Fibroblast of skin of scalp (primary cell): ENCODE measurements at places on chromosomes 1 and 21.

DNA sequence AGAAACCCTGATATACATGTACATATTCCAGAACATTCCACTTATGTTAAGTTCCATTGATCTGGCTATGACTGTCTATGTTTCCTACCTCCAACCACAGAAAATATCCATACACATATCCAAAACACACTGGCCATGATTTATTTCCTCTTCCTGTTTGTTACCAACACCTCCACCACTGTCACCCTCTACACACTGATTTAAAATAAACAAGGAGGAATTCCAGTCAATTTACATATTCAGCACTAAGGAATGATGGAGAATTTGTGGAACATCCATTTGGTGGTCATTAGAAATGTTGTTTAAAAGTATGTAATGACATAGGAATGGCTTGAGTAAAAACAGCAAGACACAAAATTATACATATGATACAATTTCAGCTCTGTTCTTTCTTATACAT, 5.5 kb upstream of the STX6 start:
- peak; percentile 85 for DNase-seq

DNA sequence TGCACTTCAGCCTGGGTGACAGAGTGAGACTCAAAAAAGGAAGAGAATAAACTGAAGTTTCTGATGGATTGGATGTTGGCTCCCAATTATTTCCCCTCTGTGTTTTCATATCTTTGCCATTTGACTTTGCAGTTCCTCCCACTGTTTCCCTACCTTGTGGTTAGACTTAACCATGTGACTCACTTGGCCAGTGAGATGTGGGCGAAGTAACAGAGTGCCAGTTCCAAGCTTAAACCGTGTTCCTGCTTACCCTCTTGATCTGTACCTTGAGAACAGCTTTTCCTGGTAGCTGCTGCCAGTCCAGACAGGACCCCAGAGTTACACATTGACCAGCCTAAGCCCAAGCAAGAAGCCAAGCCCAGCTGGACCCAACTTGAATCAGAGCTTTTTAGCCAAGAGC, 323.4 kb downstream of the LTN1 start:
- no peak for DNase-seq

DNA sequence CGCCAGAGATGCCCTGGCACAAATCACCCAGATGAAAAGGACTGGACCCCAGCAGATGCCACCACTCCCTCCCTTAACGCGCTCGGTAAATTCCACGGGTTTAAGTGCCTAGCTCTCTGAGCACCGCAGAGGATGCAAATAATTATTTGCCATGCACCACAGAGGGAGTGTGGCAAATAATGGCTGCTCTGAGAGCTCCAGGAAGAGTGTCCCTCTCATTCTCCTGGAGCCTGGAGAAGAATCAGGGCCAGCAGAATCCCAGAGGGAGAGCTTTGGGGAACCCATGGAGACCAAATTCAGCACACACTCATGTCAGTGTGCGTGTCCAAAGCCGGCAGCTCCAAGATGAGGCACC, 667 bp downstream of the HHIPL2 start:
- no peak for DNase-seq

DNA sequence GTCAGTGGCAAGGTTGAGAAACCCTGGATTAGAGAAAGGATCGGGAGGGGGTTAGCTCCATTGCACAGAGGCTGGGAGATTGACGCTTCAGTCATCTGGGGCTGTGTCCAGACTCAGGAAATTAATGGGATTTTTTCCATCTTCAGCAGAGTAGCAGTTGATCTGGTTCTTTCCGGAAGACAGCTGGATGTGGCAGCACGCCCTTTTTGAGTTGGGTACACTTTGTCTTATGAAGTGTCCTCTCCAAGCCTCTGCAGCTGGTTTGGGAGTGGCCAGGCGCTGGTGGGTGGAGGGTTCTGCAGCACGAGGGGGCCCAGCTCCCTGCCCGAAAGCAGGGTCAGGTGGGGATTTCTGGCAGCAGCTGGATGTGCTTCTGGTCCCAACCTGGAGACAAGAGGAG, 95.1 kb downstream of the TAS1R2 start:
- DNase-seq = no peak

GRCh38 chr1:62286786-62287224, 32.4 kb downstream of the KANK4 start:
- DNase-seq = no peak

DNA sequence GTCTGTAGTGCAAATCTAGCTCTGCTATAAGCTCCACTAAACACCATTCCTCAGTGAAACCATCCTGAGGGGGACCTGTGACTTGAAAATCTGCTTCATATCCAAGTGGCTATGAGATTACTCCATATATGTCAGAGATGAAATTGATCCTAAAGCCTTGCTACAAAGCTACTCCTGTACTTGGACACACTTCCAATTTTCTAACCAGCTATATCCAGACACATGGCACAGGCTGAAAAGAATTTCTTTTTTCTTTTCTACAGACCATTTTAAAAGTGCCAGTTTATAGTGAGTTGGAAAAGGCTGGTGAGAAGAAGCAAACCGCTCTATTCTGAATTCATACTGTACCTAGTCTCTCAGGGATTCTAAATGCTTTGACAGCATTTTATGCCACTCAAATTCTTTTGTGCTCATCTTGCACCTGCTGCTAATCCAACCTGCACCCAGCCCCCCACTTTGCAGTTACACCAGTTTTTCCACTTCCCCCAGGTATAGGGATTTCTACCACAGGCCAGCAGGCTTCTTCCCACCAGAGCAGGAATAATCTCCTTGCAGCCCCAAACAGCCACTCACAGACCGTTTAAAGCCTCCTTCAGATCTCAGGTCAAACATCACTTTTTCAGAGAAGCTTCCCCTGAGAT, 112.5 kb downstream of the RERE start:
- no peak for DNase-seq

DNA sequence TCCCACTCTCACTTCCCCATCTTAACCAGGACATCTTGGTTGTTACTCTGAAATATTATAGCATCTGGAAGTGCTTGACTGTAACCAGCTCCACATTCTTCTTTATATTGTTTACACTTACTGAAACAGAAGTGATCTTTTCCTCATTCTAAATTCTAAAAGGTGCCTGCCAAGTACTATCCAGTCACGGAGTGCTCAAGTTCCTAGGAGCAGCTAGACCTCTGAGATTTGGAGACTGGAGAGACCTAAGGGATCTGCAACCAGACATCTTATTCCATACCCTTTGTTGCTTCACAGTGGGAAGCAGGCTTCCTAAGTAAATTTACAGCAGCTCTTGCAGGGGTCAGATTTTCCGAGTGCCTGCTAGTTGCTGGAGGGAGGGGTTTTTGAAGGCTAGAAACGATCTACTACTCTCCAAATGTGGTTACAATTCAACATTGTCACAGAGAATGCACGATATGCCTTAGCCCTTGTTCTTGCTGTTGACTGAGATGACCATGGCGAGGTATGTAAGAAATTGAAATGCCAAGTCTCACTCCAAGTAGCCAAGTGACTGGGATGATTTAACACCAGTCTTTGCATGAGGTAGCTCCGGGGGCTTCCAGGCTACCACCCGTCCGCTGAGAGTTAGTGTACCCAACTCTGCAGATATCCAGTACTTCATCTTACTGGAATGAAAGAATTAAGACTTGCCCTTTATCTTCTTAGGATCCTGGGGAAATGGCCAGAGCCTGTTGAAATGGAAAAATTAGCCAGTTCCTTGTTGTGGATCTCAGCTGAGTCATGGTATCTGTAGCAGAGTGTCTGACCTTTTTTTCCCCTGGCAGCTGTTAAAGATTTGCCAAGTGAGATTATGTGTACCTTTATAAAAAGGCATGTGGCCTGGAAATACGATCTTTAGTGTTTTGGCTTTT, 150.8 kb downstream of the MAST2 start:
- DNase-seq = peak; percentile 50

DNA sequence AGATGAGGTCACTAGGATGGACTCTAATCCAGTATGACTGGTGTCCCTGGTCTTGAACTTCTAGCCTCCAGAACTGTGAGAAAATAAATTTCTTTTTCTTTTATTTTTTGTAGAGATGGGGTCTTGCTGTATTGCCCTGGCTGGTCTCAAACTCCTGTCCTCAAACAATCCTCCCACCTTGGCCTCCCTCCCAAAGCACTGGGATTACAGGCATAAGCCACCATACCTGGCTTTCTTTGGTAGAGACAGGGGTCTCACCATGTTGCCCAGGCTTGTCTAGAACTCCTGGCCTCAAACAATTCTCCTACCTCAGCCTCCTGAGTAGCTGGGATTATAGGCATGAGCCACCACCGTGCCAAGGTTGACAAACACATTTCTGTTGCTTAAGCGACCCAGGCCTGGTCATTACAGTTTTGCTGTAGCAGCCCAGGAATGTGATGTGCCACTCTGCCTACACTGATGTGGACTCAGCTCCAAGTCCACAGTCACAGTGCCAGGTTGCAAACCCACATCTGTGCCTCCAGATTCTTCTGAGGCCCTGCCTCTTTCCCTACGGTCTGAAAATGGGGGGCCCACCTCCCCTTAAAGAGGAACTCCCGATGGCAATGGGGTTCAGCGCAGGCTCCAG, 15.9 kb downstream of the PYCR2 start:
- DNase-seq = no peak

- DNase-seq = no peak
Measured at GRCh38 chr21:41566500-41567014, 58.6 kb upstream of the TMPRSS2 start.

- DNase-seq = no peak
Measured at GRCh38 chr1:31467005-31467674, 54.1 kb downstream of the SERINC2 start.

GRCh38 chr1:233359431-233359830, 31.9 kb downstream of the MAP3K21 start:
- no peak for DNase-seq

DNA sequence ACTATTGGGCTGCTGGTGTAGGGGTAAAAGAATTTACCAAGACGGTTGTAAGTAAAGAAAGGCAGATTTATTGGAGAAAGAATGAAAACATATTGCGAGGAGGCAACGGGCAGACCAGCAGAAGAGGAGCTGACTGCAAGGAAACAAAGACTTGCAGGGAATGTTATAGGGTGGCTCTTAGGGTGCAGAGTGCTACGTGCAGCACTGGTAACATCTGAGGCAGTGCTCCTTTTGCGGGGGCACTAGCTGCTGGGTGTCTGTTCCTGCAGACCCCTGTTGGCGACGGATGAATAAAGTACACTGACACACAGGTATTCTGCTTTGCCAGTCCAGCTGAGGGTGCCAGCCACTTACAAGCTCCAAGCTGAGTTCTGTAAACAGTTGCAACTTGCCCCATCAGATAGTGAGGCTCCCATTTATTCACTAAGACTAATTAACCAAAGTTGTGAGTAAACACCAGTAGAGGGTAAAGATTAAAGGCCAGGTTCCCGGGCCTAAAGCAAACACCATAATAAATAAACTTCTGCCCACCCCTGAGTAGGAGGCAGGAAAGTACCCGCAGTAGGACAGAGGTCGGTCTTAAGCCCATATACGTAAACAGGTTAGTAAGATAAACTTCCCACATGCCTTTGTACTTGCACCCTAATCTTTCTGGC, 140.2 kb upstream of the KCNK1 start:
- no peak for DNase-seq

GRCh38 chr1:187342495-187342894, 513.7 kb downstream of the PLA2G4A start:
- DNase-seq = no peak

GRCh38 chr1:48215222-48215621, 7.3 kb upstream of the SLC5A9 start:
- DNase-seq = no peak

GRCh38 chr1:157114183-157115121, 14.8 kb upstream of the ETV3L start:
- no peak for DNase-seq

DNA sequence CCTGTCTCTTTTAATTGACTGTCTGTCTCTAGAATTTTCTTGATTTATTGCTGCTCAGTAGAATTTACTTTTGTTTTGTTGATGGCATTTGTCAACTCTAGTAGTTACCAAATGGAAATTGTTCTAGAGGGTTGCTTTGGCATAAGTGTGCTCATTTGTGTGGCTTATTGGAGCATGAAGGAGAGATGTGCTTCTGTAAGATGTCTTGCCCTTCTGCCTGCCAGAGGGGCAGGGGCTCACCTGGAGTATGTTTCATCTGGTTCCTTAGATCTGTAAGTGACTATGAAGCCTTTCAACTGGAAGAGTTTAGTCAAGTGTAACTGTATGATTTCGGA, 345.5 kb downstream of the DISC1 start:
- no peak for DNase-seq

- no peak for DNase-seq
Measured at GRCh38 chr1:9855186-9855585, 31.4 kb upstream of the CLSTN1 start.

- peak; percentile 1 for DNase-seq
Measured at GRCh38 chr1:70171512-70171911, 33.9 kb downstream of the LRRC40 start.

- DNase-seq = no peak
Measured at GRCh38 chr1:68429233-68429808, 20.4 kb downstream of the RPE65 start.

DNA sequence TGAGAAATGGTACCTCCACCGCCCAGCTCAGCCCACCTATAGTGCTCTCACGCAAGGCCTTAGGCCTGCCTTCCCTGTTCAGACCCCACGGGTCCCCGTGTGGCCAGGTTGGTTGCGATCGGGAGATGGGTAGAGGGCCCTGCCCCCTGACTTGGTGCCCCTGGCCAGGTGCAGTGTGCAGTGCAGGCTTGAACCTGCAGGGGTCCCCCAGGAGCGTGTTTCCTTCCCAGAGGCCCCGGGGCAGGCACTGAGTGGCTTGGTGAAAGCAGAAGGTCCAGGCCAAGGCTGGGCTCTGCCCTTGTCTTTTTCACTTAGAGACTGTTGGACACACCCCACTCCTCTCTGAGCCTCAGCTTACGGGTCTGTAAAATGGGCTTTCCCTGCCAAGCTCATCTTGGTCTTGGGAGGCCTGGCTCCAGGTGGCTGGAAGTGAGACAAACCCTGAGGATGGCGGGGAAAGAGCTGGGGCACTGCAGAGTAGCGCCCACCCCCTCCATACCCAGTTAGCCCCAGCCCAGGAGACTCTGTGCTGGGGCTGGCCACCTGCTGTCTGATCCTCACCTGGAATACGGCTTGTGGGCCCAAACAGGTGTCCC, 9.3 kb upstream of the HES5 start:
- DNase-seq = no peak

- DNase-seq = no peak
Measured at GRCh38 chr1:12600880-12601633, 17.0 kb downstream of the DHRS3 start.

DNA sequence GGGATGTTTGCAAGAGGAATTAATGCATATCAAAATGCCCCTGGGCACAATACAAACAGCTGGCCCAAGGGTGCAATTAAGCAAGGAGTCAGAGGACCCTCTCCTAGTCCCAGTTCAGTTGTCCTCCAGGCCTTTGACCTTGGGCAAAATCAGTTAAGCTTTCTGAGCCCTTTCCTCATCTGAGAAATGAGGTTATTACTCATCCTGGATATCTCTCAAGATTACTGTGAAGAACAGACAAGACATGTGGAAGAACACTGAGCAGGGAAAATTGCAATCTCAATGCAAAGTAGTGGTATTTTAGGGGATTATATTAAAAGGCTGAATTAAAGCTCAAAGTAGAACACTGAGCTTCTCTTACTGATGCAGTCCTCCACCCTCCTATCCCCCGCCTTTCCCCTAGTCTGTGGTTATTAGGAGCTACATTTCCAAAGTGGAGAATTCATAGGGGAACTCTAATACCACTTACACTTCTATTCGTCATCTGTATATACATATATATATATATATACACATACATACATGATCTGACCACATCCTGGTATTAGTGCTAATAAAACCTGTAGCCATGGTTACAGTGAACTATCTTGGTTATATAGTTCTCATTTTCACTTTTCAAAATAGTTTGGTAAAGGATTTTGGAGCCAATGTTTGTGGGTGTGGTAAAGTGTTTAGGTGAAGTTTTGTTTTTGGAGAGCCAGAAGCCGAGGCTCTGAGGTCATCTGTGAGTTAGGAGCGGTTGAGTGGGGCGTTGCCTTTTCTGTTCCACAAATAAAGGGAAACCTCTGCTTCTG, 18.1 kb downstream of the KIAA0040 start:
- no peak for DNase-seq
